NCI-H1105 treated with DMSO at 0.1 percent for 48 hours (cell line): ENCODE measurements at places on chromosomes 6 and 20.

DNA sequence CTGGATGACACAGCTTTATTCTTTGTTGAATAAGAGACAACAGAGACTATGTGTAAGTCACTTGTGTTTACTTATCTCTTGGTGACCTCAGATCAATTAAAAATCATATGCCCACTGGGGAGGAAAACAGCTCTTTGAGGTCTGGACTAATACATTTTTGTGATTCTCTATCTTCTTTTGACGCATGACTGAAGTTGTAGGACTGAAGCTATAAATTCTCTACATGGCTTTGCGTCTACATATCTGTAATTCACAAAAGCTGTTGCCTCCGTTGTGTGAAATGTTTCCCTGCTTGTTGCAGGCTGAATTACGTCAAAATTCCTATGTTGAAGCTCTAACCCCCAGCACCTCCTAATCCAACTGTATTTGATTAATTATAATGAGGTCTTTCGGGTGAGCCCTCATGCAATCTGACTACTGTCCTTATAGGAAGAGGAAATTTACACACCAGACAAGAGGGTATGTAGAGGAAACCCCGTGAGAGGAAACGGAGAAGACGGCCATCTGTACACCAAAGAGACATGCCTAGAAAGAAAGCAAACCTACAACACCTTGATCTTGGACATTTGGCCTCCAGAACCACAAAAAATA is 481.6 kb downstream of the PRKN start:
- DNase-seq = no peak

DNA sequence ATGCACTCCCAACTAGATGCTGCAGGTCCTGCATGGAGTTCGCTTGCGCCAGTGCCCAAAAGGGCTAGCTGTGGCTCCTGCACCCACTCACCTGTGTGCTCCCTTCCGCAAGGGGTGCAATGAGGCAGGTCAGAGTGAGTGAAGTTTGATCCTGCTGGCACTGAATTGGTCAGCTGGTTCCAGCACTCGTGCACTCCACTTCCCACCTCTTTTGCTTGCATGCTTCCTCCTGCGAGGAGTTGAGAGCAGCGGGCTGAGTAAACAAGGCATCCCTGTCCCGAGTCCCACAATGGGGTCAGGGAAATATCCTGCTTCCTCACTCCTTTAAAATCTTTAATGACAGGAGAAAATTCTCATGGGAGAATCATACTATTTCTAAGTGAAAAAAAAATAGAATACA is 86.2 kb downstream of the LCA5 start:
- no peak for DNase-seq

DNA sequence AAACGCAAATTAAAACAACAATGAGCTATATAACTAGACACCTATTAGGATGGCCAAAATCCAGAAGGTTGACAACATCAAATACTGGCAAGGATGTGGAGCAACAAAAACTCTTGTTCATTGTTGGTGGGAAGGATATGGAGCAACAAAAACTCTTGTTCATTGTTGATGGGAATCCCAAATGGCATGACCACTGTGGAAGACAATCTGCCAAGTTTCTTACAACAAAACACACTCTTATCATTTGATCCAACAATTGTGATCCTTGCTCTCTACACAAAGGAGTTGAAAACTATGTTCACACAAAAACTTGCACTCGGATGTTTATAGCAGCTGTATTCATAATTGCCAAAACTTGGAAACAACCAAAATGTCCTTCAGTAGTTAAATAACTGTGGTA is 61.8 kb upstream of the LAMA2 start:
- DNase-seq = no peak

DNA sequence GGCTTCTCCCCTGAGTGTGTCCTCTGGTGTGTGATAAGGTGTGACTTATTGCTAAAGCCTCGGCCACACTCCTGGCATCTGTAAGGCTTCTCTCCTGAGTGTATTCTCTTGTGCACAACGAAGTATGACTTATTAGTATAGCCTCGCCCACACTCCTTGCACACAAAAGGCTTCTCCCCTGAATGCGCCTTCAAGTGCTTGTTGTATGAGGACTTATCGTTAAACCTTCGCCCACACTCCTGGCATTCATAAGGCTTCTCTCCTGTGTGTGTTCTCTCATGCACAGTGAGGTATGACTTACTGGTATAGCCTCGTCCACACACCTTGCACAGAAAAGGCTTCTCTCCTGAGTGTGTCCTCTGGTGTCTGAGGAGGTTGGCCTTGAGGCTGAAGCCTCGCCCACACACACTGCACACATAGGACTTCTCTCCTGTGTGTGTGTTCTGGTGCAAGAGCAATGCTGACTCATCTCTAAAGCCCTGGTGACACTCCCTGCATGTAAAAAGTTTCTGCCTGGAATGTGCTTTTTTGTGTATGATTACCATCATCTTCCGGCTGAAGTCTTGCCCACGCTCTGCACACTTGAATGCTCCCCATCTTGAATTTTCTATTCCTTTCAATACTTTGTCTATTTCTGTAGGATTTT is 20.4 kb downstream of the ZNF337 start:
- no peak for DNase-seq

DNA sequence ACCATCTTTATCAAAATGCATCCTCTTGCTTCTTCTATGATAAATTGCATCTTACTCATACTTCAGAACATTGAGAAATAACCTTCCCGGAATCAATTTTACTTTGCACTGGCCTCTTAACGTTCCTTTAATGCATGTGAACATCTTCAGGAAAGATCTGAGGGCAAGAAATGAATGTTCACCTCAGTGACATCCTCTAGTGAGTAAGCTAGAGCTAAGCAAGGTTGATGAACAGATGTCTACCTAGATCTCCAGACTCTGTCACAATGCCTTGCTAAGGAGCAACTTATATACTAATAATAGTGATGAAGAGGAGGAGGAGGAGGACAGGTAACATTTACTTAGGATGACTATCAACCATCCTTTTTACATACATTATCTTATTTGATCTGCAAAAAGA is 16.8 kb upstream of the HINT3 start:
- DNase-seq = no peak

GRCh38 chr6:128446497-128446896 is 73.9 kb downstream of the PTPRK start:
- peak; percentile 91 for DNase-seq

GRCh38 chr20:19492687-19493336 is 265.2 kb upstream of the RIN2 start:
- peak; percentile 60 for DNase-seq

GRCh38 chr6:136084403-136084802 is 165.7 kb downstream of the MTFR2 start:
- DNase-seq = no peak

DNA sequence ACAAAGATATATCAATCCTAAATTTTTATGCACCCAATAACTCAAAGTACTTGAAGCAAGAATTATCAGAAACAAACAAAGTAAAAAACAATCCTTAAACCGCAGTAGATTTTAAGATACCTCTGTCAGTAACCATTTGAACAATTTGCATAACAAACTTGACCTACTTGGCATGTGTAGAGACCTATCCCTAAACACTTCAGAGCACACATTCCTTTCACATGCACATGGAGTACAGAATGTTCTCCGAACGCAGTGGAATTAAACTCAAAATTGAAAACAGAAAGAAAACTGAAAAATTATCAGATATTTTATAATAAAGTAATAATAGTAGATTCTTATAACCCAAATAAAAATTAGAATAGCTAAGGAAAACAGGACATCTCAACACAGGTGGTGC is 162.6 kb upstream of the THBS2 start:
- DNase-seq = no peak

DNA sequence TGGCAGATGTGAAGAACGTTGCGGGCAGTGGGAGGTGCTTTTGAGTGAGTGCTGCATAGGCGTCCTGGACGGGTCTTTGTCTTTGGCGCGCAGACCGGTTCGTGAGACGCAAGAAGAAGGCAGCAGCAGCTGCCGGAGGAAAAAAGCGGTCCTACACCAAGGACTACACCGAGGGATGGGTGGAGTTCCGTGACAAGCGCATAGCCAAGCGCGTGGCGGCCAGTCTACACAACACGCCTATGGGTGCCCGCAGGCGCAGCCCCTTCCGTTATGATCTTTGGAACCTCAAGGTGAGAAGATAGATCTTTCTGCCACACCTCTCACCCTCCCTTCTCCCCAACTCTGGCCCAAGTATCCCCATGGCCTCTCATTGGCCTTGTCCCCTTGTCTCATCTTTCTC is 1.1 kb downstream of the ABT1 start:
- DNase-seq = peak; percentile 18

- no peak for DNase-seq
Measured at GRCh38 chr6:40274058-40274457, 313.1 kb downstream of the LRFN2 start.

DNA sequence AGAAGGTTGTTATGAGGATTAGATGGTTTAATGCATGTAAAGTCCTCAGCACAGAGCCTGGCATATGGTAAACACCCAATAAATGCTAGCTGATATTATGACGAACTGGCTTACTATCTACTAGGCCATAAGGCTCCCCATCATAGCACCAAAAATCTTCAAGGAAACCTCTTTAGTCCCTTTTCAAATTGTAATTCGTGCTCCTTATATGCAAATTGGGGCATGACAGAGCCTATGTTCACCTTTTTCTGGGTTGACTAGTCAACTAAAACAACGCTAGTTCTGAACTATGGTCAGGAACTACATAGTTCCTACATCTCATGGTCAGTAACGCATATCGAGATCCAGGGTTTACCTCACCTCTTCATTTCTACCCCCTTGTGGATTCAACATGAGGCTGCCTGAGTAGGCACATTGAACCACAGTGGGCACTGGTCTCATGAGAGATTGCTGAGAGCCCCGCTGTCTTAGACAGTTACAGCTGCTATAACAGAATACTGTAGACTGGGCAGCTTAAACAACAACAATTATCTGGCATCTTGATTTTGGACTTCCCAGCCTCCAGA is 97.2 kb upstream of the TNFAIP3 start:
- DNase-seq = no peak

DNA sequence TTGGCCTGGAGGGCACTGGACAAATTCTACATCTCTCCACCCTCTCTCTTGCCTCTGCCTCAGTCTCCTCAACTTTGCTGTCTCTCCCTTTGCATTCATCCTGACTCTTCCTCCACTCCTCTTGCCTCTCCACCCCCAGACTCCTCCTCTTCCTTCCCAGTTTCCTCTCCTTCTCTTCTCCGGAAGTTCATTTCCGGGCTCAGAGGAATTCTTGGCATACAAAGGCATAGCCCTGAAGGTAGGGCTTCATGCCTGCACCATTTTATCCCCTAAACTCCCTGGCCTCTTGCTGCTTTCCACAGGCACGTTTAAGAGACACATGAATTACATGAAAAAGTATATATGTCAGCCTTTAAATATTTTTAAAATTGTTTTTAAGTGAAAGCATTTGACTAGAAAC is 10.6 kb downstream of the BFSP1 start:
- no peak for DNase-seq

DNA sequence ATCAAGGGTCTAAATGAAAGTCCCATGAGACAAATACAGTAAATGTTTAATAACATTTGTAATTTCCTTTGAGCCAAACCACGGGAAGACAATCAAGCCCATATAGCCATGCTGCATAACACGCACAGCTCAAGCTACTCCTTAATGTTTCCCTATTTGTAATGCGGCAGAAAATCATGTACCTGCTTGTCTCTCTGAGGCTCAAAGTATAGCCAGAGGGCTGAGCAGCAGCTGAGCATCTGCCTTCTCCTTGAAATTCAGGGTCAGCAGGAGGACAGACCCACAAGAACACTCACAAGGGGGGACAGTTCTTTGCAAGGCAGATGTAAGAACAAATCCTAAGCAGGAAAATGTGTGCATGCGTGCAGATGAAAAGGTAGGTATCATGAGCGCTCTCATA is 45.8 kb upstream of the JARID2 start:
- DNase-seq = no peak

DNA sequence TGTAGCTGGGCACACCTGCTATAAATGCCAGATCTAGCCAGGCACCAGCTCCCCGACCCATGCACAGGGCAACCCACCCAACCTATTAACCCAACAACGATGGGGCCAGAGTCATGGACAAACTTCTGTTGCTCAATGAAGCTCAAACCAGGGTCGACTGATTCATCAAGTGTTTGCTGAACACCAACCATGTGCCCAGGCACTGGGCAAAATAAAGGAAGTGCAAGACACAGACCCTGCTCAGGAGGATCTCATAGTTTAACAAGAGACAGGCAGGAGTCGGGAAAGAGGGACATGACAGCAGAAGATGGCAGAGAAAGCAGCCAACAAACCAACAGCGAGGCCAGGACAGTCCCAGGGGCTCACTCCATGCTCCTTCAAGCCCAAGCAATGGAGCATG is 18.8 kb downstream of the KCNK5 start:
- no peak for DNase-seq

DNA sequence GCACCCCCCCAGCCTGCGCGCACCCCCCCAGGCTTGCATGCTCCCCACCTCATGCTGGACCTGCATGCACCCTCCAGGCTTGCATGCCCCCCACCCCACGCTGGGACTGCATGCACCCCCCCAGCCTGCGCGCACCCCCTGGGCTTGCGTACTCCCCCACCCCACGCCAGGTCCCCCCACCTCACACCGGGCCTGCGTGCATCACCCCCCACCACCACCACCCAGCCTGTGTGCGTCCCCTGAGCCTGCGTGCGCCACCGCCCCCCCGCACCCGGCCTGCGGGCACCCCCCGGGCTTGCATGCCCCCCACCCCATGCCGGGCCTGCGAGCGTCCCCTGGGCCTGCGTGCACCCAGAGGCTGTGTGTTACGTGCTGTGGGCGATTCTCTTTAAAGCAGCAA is 61.0 kb upstream of the SLCO4A1 start:
- DNase-seq = no peak

DNA sequence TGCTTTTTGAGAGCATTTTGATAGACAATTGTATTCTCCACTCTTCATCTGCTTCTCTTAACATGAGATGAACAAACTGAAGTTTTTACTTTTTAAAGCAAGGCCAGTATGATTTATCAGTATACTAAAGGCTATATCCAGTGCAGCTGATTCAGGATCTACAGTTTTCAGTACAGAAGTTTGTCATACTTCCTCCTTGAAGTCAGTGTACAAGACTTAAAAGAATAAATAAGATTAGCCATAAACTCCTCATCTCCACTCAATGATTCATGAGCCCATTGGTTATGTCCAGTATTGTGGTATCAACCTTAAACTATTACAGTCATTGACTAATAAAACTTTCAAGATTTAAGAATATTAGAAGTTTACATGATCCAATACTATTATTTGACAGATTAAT is 374.8 kb upstream of the EPHA7 start:
- DNase-seq = no peak

GRCh38 chr6:94065707-94066337 is 646.5 kb upstream of the EPHA7 start:
- no peak for DNase-seq

DNA sequence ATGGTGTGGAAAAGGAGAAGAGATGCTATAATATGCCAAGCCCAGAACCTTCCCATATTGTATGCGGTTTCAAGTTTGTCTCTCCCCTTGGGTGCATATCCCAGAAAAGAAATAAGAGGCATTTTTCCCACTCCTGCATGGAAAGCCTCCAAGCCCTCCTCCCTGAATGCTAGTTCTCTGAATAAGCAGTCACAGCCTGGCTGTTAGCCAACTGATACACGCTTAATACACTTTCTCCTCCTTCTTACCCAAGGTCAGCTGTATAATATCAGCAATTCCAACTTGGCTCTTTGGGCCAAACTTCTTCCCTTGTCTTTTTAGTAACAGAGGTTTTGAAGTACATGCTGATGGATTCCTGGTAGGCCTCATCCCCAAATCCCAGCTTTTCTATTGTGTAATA is 440.1 kb downstream of the EPHA7 start:
- no peak for DNase-seq

GRCh38 chr6:121205569-121205968 is 128.7 kb downstream of the TBC1D32 start:
- no peak for DNase-seq
